ENCODE measurements at places on chromosomes 16 and 17.
A peak's percentile ranks its signal among the peaks of the same experiment; 100 is the strongest.

- H3K27ac ChIP-seq, result no peak overlapping the region
- no peak for DNase-seq
- H3K4me1 ChIP-seq, result peaks cover 7% of the 10 kb centered on the region
- H3K36me3 ChIP-seq, result peaks cover 31% of the 10 kb centered on the region
- no peak overlapping the region for H3K4me3 ChIP-seq
Observed at GRCh38 chr17:792277-792676, 10.1 kb downstream of the MRM3 start.

DNA sequence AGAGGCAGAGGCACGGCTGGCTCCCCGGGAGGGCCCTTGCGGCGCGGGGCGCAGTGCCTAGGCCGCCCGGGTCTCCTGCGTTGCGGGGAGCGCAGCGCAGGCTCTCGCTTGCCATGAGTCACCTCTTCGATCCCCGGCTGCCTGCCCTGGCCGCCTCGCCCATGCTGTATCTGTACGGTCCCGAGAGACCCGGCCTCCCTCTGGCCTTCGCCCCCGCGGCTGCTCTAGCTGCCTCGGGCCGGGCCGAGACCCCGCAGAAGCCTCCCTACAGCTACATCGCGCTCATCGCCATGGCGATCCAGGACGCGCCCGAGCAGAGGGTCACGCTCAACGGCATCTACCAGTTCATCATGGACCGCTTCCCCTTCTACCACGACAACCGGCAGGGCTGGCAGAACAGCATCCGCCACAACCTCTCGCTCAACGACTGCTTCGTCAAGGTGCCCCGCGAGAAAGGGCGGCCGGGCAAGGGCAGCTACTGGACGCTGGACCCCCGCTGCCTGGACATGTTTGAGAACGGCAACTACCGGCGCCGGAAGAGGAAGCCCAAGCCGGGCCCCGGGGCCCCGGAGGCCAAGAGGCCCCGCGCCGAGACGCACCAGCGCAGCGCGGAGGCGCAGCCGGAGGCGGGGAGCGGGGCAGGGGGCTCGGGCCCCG is 390 bp downstream of the FOXL1 start:
- H3K4me3 ChIP-seq, result peak overlapping the region; percentile 44
- peaks cover 9% of the 10 kb centered on the region for H3K4me1 ChIP-seq
- no peak for DNase-seq

- peak overlapping the region; percentile 64 for H3K27ac ChIP-seq
- no peaks in the 10 kb centered on the region for H3K27me3 ChIP-seq
- no peaks in the 10 kb centered on the region for H3K36me3 ChIP-seq
- peaks cover 44% of the 10 kb centered on the region for H3K4me1 ChIP-seq
Observed at GRCh38 chr17:2710071-2710802, 1.3 kb downstream of the CLUH start.

DNA sequence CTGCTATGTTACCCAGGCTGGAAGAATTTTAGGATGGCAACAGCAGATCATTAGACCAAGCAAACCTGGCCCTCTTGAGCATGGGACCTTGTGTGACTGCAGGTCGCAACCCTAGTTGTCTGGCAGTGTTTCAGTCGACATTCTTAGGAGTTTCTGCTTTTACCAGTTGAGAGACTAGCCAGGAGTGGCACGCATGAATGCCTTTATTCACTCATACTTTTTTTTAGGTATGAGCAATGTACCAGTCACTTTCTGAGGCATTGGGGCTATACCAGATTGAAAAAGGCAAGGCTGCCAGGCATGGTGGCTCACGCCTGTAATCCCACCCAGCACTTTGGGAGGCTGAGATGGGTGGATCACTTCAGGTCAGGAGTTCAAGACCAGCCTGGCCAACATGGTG is 28.2 kb upstream of the HAS3 start:
- DNase-seq, result no peak
- H3K4me1 ChIP-seq, result no peaks in the 10 kb centered on the region
- H3K36me3 ChIP-seq, result no peaks in the 10 kb centered on the region
- no peaks in the 10 kb centered on the region for H3K27me3 ChIP-seq
- no peak overlapping the region for H3K27ac ChIP-seq

- DNase-seq, result peak; percentile 56
- no peaks in the 10 kb centered on the region for H3K27me3 ChIP-seq
- peak overlapping the region; percentile 19 for H3K27ac ChIP-seq
- H3K36me3 ChIP-seq, result no peaks in the 10 kb centered on the region
- no peak overlapping the region for H3K4me3 ChIP-seq
Observed at GRCh38 chr17:45332989-45333701, 16.3 kb upstream of the MAP3K14 start.

GRCh38 chr16:74446866-74447265 is 25.6 kb upstream of the CLEC18B start:
- H3K27me3 ChIP-seq, result no peaks in the 10 kb centered on the region
- H3K27ac ChIP-seq, result no peak overlapping the region
- H3K4me3 ChIP-seq, result no peak overlapping the region
- H3K4me1 ChIP-seq, result peaks cover 10% of the 10 kb centered on the region
- no peak for DNase-seq
- H3K36me3 ChIP-seq, result peaks cover 9% of the 10 kb centered on the region

- no peaks in the 10 kb centered on the region for H3K27me3 ChIP-seq
- no peaks in the 10 kb centered on the region for H3K4me1 ChIP-seq
Observed at GRCh38 chr17:13569398-13570123, 32.2 kb downstream of the HS3ST3A1 start.

- no peaks in the 10 kb centered on the region for H3K4me1 ChIP-seq
- no peak overlapping the region for H3K27ac ChIP-seq
- H3K36me3 ChIP-seq, result no peaks in the 10 kb centered on the region
- DNase-seq, result no peak
- no peaks in the 10 kb centered on the region for H3K27me3 ChIP-seq
Observed at GRCh38 chr16:17439580-17439979, 31.2 kb downstream of the XYLT1 start.

- H3K27me3 ChIP-seq, result no peaks in the 10 kb centered on the region
- no peak overlapping the region for H3K27ac ChIP-seq
Observed at GRCh38 chr17:78697122-78697521, 85.0 kb downstream of the CYTH1 start.

DNA sequence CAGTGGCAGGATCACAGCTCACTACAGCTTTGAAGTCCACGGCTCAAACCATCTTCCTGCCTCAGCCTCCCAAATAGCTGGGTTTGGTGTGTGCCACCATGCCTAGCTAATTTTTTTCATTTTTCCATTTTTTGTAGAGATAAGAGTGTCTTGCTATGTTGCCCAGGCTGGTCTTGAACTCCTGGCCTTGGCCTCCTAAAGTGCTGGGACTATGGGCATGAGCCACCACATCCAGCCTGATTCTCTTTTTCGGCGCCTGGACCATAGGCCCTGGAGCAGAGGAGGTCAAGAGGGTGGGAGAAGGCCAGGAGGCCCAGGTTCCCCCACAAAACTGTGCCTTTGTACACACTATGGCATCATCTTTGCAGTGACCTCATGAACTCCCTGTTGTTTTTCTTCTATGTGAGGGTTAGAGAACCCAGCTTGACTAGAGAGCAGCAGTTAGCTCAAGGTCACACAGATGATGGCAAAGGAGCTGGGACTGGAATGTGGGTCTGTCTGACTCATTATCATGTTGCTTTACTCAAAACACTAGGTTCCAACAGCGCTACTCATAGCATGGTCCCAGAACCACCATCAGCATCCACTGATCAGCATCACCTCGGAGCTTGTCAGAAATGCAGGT is 16.3 kb downstream of the SCN4A start:
- no peaks in the 10 kb centered on the region for H3K36me3 ChIP-seq
- DNase-seq, result no peak
- H3K4me3 ChIP-seq, result no peak overlapping the region

GRCh38 chr16:11099672-11100205 is 155.4 kb downstream of the CLEC16A start:
- no peak overlapping the region for H3K4me3 ChIP-seq

- H3K4me3 ChIP-seq, result no peak overlapping the region
- H3K36me3 ChIP-seq, result no peaks in the 10 kb centered on the region
- no peaks in the 10 kb centered on the region for H3K4me1 ChIP-seq
- peak; percentile 5 for DNase-seq
- H3K27me3 ChIP-seq, result no peaks in the 10 kb centered on the region
- H3K27ac ChIP-seq, result no peak overlapping the region
Observed at GRCh38 chr16:54968784-54969183, 38.1 kb downstream of the IRX5 start.

GRCh38 chr16:74901606-74902005 is 83.3 kb downstream of the WDR59 start:
- H3K36me3 ChIP-seq, result peaks cover 3% of the 10 kb centered on the region
- H3K4me3 ChIP-seq, result no peak overlapping the region
- no peaks in the 10 kb centered on the region for H3K27me3 ChIP-seq
- DNase-seq, result no peak

- H3K4me1 ChIP-seq, result no peaks in the 10 kb centered on the region
- no peaks in the 10 kb centered on the region for H3K27me3 ChIP-seq
- no peak for DNase-seq
- H3K27ac ChIP-seq, result no peak overlapping the region
- H3K36me3 ChIP-seq, result no peaks in the 10 kb centered on the region
Observed at GRCh38 chr16:85851034-85851785, 47.8 kb upstream of the IRF8 start.

GRCh38 chr17:13513039-13513405 is 88.7 kb downstream of the HS3ST3A1 start:
- no peaks in the 10 kb centered on the region for H3K27me3 ChIP-seq
- H3K4me1 ChIP-seq, result no peaks in the 10 kb centered on the region
- no peak overlapping the region for H3K27ac ChIP-seq
- DNase-seq, result no peak
- H3K4me3 ChIP-seq, result no peak overlapping the region
- no peaks in the 10 kb centered on the region for H3K36me3 ChIP-seq
